Astrocyte (in vitro differentiated cells and primary cell): ENCODE measurements at places on chromosomes 3 and 15. TPM values are rescaled to one million over a fixed set of nuclear protein-coding genes. Genes with fewer than 3 reads are reported as not detected.

Gene DYNC1LI1
- 39.0 and 43.0 TPM in 2 replicates for total RNA-seq

Gene ITIH1
- not detected in 2 replicates for total RNA-seq

Gene RETNLB
- not detected in 2 replicates for total RNA-seq

Gene MBNL1
- 89.1 and 93.1 TPM in 2 replicates for total RNA-seq

Gene DNAH12
- 0.23 and 0.36 TPM in 2 replicates for total RNA-seq

Gene TMC3
- total RNA-seq = 0.22 and 0.52 TPM in 2 replicates

Gene GPX1
- 208 and 268 TPM in 2 replicates for total RNA-seq

Gene U2SURP
- 106 and 109 TPM in 2 replicates for total RNA-seq

Gene THOC7
- 56.9 and 61.6 TPM in 2 replicates for total RNA-seq

Gene ERC2
- total RNA-seq = 4.1 and 7.4 TPM in 2 replicates

Gene ONECUT1
- 0.14 and 0.32 TPM in 2 replicates for total RNA-seq

Gene CXCR6
- not detected in 2 replicates for total RNA-seq

Gene SLCO2A1
- total RNA-seq = 2.1 and 2.2 TPM in 2 replicates

Gene FOXB1
- 0.96 and 1.3 TPM in 2 replicates for total RNA-seq

Gene PP2D1
- not detected in 2 replicates for total RNA-seq

Gene GOLGA8T
- total RNA-seq = 0.32 TPM in 1 of 2 replicates, not detected in the other

Gene HTR3E
- not detected in 2 replicates for total RNA-seq

Gene TMCO5A
- not detected in 2 replicates for total RNA-seq

Gene ALPK3
- total RNA-seq = 6.8 and 9.1 TPM in 2 replicates

Gene RASL12
- 0.32 and 0.36 TPM in 2 replicates for total RNA-seq

Gene ADAMTS9
- 7.5 and 8.3 TPM in 2 replicates for total RNA-seq

Gene C15orf40
- 15.3 and 18.1 TPM in 2 replicates for total RNA-seq

Gene SCAANT1
- total RNA-seq = not detected in 2 replicates

Gene ANKRD34C
- total RNA-seq = 0.05 TPM in 1 of 2 replicates, not detected in the other

Gene IL17RB
- 0.16 TPM in 1 of 2 replicates, not detected in the other for total RNA-seq

Gene RASGRF1
- total RNA-seq = 0.55 and 1.2 TPM in 2 replicates

Gene LRRC31
- total RNA-seq = 0.16 TPM in 1 of 2 replicates, not detected in the other

Gene DVL3
- 107 and 110 TPM in 2 replicates for total RNA-seq

Gene VPS39
- 60.6 and 63.0 TPM in 2 replicates for total RNA-seq

Gene FGF12
- 1.4 and 1.8 TPM in 2 replicates for total RNA-seq
